ENCODE measurements at places on chromosomes 5 and 9.

GRCh38 chr5:117665121-117665520 lies 1090.5 kb upstream of the SEMA6A start:
- DNase-seq = no peak

DNA sequence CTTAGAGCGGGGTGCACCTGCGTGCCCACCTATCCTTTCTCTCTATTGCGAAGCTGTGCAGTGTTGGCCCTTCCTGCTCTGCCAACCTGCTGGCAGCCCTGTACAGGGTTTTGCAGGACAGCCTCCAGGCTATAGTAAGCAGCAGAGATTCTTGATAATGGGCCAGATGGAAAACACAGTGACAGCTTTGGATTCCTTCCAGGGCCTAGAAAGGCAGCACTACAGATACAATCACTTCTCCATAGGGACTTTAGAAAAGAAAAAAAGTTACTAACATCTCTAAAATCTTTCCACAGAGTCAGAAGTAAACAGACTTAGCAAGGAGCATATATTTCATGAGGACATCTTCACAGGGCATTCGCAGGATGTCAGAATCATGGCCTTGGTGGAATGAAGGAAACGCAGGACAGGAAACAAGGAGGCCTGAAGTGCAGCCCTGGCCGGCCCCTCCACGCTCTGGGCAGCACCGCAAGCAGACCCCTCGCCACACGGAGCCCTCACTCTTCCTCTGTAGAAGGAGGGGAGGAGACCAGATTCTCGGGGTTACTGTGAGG lies 172.1 kb upstream of the GAS1 start:
- no peak for DNase-seq

DNA sequence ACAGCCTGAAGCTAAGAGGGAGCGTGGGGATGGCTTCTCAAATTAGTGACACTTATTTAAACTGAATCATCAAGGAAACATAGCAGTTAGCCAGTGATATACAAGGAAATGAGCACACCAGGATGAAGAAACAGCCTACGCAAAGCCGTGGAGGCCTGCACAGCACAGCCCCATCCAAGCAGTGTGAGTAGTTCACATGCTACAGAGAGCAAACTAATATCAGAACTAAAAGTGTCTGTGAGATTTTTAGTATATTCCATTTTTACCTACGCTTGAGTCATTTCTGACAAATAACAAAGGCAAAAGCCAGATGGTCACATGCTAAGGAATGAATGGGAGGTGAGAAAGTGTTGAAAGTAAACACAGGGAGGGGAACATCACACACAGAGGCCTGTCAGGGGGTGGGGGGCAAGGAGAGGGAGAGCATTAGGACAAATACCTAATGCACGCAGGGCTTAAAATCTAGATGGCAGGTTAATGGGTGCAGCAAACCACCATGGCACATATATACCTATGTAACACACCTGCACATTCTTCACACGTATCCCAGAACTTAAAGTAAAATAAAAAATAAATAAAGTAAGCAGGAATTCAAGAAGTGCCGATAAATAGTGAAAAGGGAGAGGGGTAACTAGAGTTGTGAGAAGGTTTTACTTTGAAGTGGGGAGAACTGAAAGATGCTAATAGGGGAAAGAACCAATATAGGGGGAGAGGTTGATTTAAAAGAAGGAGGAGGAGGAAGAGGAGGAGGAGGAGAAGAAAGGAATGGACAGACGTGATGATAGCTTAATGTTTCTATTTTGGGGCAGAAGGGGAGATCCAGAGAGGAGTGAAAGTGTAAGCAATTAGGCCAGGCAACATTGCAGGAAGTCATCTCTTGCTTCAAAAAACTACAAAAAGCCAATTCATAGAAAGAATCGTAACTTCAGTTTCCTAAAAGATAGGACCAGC lies 100.9 kb upstream of the PTGER4 start:
- peak; percentile 20 for DNase-seq

- no peak for DNase-seq
These were observed 114.4 kb downstream of the PBX3 start for GRCh38 chr9:125861405-125862058.

DNA sequence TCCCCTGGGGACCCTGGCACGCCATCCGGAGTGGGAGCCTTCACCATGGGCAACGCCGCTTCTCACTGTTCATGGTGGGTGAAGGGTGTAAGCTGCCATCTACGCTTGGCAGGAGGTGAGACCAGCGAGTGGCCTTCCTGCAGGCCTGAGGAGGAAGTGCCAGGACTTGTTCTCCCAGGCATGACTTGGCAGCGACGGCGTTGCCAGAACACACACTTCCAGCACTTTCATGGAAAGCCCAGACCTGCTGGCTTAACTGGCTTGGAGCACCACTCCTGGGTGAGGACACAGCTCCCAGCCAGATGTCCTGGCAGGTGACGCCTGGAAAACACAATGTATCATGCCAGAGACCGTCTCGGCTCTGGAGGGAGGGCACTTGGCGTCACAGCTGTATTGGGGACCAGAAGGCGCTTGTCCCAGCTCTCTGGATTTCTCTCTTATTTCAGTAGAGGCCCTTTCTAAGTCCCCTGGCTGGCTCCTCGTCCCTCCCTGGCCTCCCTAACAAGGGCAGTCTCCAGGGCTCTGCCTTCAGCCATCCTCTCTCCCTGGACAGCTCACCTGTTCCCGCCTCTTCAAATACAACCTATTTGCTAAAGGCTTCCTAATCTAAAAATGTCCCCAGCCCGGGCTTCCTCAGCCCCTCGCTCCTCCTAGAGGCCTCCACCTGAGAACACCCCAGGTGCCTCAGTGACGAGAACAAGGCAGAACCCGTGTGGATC lies 188.3 kb downstream of the OLFM1 start:
- no peak for DNase-seq

DNA sequence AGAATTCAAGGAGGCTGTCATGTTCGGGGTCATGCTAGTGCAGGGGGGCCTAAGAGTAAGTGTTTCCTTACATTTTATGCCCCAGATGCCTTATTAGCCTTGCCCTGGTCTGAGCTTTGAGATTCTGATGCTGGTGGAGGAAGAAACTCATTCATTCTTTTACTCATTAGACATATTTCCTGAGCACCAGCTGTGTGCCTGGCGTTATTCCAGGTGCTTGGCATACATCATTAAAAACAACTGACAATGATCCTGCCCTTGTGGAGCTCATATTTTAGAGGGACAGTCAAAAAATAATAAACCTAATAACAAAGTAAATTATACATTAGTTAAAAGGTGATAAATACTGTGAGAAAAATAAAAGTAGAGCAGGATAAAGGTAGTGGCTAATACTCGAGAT lies 138.9 kb upstream of the SGCD start:
- no peak for DNase-seq

DNA sequence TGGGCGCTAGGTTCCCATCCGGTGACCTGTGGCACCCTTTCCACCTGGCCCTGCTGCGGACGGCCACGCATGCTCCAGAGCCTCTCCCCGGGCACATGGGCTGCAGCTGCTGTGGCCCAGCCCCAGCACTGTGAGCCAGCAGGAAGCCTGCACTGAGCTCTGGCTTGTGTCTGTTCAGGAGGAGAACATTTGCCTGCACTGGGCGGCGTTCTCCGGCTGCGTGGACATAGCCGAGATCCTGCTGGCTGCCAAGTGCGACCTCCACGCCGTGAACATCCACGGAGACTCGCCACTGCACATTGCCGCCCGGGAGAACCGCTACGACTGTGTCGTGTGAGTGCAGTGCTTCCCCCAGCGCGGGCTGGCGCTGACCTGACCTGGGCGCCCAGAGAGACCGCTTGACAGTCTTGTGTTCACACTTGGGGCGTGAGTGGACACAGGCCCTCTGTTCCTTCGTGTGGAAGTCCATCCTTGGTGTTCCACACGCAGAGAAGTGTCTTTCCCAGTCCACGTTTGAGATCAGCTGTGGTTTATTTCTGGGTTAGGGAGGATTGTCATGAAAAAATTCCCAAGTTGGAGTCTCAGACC lies 66.2 kb upstream of the CACNA1B start:
- DNase-seq = no peak

GRCh38 chr9:13865869-13866268 lies 448.1 kb downstream of the NFIB start:
- DNase-seq = no peak

DNA sequence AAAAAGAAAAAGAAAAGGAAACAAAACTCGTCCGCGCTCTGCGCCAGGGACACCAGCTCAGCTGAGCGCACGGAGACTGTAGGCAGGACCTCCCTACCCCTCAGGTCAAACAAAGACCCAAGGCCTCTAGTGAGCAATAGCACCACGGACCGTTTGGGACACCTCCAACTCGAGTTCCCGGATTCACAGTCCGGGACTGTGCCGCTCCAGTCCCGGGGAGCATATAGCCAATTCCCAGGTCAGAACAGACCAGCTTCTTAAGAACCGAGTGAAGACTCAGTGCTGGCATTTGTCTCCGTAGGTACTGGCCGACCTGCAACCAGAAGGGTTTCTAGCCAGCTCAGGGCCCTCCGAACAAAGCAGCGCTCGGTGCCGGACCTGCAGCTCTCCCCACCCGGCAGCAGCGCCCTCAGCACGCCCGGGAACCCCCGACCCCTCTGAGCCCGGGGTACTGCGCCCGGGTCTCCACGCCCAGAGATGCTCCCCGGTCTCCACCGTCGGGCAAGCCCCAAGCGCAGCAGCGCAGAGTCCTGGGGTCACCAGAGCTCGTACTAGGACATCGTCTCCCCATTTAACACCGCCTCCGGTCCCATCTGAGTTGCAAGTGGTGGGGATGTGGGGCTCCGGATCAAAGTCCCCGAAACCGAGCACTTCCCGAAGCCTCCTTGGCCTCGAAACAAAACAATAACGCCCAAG lies 591 bp downstream of the ABCA1 start:
- DNase-seq = peak; percentile 8

- DNase-seq = no peak
These were observed 23.4 kb upstream of the GABRP start for GRCh38 chr5:170760113-170760512.

DNA sequence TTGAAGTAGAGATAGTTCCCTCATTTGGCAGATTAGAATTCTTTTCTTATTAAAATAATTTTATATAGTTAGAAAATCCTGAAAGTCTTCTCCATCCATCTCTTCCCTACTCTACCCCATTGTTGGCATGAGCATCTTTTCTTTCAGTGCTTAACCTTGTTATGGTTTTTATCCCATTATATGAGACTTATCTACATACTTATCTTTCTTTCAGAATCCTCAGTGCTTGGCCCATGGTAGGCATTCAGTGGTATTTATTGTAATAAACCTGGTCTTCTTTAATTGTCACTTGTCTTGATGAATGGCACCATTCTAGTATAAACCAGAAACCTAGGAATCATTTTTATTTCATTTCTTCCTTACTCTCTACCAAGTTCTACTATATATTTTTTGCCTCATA lies 169.8 kb upstream of the TLX3 start:
- DNase-seq = no peak

- no peak for DNase-seq
These were observed 153.2 kb upstream of the MAST4 start for GRCh38 chr5:66442951-66443445.

- no peak for DNase-seq
These were observed 66.7 kb upstream of the PCA3 start for GRCh38 chr9:76697554-76697953.

DNA sequence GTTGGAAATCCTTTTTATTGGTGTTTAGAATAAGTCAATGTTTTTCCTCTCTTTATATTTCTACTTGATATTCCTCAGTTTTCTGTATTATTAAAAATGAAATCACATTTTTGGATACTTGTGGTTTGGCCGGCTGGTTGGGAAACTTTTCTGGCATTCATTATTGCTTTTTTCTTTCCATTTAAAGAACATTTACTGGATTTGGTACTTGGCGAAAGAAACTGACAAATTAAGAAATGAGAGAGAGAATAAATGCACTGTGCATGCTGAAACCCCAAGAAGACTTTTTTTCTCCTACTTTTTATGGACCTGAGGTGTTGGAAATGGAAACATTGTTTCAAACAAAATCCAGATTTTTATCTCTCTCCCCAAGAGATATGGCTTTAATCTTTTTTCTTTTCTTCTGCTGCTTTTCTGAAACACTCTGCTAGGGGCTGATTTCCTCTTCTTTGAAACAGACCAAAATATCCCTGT lies 128.4 kb downstream of the SNX18 start:
- DNase-seq = no peak

DNA sequence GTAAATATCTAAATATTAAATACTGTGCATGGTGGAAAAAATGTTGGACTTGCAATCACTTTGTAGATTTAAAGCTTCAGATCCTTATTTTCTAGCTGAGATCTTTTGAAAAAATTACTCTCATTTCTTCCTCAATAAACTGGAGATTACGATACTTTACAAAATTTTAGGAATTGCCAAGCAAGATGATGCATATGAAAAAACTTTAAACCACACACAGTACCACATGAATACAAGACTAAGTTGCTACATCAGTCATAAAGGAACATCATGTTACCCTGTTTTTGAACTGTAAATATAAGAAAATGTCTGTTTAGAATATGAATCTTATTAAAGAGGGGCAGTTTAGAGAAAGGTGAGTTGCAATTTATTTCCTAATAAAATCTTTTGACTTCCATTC lies 703.6 kb upstream of the NUDT12 start:
- DNase-seq = no peak

DNA sequence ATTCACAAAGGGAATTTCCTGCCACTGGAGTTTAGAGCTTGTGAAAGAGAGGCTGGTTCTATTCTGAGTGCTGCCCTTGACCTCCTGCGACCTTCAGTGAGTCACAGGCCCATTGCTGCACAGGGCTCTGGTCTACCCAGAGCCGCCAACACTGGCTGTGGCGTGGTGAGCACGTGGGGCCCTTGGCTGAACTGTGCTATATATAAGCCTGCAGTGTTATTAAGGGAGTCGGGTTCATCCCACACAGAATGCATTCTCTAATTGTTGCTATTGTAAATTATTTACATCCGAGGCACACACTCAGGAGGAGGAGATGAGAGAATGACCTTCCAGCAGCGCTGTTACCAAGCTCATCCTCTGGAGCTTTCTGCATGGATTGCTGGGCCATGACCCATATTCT lies 47.1 kb downstream of the BRINP1 start:
- no peak for DNase-seq

- DNase-seq = peak; percentile 78
These were observed 13.8 kb downstream of the EXOSC2 start for GRCh38 chr9:130707225-130707976.

GRCh38 chr5:78611126-78611605 lies 37.4 kb downstream of the LHFPL2 start:
- DNase-seq = no peak

DNA sequence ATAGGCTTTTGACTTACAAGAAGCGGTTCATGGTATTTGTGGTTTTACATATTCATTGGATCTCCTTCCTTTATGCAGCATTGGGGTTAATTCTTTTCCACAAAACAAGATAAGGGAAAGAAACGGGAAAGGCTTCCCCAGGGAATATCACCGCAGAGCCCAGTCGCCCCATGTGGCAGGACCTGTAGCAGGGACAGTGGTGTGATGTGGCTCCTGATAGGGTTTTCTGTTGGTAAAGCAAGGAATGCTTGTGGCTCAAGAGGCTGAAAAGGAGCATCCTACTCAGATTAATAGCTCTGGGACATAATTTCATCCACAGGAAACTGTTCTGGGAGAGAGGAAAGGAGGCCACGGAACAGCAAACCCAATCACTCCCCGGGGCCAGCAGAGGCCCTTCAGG lies 699.9 kb downstream of the MTRR start:
- no peak for DNase-seq

GRCh38 chr9:5813824-5814223 lies 19.1 kb downstream of the ERMP1 start:
- no peak for DNase-seq

GRCh38 chr5:168747987-168748777 lies 169.0 kb upstream of the PANK3 start:
- DNase-seq = peak; percentile 34
